SHP77 treated with DMSO at 0.1 percent for 48 hours (cell line): ENCODE measurements at places on chromosomes 13 and 19.
A peak's percentile ranks its signal among the peaks of the same experiment; 100 is the strongest.

- peak; percentile 24 for DNase-seq
Measured at GRCh38 chr19:51259348-51260245, 8.7 kb downstream of the SIGLECL1 start.

DNA sequence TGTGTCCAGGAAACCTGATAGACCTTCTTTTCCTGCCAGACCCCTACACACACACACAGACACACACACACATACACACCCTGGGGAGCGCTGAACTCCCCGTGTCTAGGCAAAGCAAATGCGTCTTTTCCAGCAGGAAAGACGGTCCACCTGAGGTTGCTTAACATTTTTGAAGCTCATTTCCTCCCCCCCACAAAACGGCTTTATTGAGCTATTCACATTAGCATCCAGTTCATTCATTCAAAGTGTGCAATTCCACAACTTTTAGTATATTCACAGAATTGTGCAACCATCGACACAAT is 3.4 kb downstream of the GSX1 start:
- DNase-seq = no peak

DNA sequence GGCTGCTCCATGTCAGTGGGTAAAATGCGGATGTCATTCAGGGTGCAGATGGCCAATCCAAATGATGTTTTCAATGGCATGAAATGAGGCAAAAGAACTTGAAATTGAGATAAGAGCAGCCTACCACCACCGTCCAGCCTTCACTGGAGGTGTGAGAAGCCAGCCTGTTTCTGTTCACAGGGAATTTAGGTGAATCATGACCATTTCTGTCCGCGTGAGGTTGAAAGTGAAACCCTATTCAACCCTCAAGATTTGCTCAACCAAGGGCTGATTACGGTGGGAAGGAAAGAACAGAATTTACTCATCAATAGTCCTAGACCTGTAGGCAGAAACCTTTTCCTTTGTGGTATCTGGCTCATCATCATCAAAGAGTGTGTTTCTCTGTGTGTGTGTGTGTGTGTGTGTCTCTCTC is 370.7 kb downstream of the COG6 start:
- DNase-seq = no peak

- DNase-seq = no peak
Measured at GRCh38 chr19:15199661-15200552, 888 bp downstream of the NOTCH3 start.
